ENCODE measurements at places on chromosomes 2 and 18.

GRCh38 chr2:20615068-20615465, 35.8 kb downstream of the HS1BP3 start:
- no peak for DNase-seq

DNA sequence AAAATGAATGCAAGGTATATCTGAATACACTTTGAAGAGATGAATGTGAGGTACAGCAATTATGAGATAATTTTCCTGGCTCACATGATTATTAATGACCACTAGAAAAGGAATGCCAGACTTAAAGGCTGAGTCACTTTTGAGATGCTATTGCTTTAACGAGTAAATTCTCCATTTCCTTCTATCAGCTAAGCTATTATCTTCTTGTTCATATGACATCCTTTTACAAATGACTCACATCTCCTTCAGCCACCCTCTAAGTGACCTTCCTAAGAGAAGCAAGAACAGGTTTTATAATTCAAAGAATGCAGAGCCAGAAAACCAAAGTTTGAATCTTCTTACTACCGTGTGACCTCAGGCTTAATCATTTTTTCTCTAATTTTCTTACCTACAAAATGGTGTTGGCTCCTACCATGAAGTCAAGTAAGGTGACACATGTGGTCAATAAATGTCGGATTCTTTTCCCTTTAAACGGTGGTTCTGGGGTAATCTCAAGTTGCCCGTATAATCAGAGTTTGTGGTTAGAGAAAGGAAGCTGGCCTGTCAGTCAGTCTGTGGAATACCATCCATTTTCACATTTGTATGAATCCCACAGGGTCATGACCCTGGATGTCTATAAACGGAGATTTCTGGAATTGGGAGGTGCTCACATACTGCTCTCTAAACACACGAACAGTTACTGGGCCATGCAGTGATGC, 184.0 kb upstream of the PID1 start:
- peak; percentile 68 for DNase-seq

GRCh38 chr18:4134700-4135099, 320.4 kb downstream of the DLGAP1 start:
- DNase-seq, result no peak

GRCh38 chr2:62296034-62296831, 100.3 kb downstream of the B3GNT2 start:
- no peak for DNase-seq

DNA sequence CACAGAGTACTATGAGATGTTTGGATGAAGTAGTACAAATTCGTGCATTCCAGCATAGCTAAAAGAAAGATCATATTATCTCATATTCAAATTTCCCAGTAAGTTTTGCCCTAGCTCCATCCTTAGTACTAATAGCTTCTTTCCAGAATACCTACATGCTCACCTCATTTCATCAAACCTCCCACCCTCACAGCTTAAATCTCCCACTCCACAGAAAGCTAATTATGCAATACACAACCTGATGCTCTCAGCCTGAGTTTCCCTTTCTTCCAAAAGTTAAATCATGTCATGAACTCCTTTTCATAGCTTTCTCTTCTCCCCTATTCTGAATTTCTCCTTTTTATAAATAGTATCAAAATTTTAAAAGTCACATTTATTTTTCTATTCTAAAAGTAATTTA, 34.6 kb downstream of the DNAH6 start:
- DNase-seq, result no peak

DNA sequence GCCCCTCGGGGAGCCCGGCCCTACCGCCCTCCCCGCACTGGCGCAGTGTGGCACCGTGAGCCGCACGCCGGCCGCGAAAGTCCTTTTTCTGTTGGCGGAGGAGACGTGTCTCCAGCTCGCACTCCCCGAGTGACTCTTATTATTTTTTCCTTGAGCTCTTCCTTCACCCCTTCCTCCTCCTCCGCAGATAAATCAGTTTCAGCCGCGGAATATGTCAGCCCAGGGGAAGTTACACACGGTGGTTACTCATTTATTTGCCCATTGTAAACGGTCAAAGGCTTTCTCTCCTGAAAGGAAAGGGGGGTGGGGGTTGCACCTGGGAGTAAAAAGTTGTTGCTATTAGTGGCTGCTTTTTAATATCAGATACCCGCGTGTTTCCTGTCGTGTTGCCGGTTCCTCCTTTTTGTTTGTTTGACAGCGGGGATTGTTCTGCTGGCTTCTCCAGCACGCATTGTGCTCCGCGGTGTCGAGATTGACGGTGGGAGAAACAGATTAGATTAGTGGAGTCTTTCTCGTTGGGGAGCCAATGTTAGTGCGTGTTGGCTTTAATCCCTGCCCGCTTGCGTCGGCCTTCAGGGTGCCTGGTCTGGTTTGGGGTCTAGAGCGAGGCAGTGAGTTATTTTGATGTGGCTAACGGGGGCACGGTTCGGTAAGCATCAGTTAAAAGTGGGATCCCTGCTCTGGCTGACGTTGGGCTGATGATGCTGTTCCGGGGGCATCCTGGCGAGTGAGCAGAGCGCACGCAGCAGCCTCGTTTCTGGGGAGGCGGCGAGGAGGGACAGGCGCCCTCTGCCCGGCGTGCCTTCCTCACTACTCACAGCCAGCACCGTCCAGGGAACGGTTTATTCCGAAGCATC, 1.6 kb downstream of the CRIM1 start:
- peak; percentile 83 for DNase-seq

DNA sequence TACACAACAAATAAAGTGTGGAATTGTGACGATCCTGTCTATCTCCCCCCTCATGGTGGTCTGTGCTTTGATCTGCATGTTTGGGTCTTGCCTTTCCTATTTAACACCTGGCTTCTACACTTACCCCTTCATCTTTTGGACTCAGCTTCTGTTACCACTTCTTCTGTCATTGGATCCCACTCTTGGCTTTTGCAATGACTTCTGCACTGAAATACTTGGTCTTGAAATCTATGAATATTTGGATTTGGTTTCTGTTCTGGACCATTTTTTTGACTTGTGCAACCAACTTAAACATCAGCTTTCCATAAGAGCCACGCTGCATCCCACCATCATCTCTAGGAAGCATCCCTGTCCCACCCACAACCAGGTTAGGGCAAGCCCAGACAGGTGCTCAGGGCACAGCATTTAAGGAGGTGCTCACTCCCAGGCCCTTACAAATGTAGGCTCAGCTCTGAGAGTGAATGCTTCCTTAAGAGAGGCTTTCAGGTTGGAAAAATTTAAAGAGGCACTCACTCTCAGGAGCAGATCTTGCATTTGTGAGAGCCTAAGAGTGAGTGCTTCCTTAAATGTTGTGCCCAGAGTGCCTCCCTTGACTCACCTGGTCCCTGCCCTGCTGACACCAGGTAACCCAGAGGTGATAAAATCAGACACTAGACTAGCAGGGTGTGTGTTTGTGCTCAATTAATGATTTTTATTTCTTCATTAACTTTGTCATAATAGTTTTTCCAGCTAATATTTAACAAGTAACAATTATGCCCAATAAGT, 124.5 kb upstream of the SH3BP4 start:
- no peak for DNase-seq

GRCh38 chr2:151175864-151176263, 85.8 kb downstream of the RBM43 start:
- no peak for DNase-seq

DNA sequence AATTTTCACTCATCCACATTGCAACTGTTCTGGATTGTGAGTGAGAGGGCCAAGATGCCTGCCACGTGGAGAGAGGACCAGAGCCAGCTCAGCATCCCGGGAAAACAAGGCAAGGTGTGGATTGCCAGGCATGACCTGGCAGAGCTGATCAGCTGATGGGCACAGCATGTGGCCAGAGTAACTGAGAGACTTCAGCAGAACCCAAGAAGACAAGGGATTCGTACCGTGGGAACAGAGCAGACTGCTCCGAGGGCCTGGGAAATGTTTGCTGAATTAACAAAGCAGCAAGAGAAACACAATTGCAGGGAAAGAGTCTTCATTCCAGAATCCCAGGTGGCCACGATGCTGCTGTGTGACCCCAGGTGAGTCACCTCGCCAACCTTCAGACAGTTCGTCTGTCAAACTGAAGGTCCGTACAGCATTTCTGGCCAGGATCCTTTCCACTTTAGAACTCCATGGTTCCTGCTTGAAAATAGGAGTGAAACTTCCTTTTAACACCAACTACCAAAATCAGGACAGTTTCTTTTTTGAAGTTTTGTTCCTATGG, 26.3 kb upstream of the POMC start:
- no peak for DNase-seq

DNA sequence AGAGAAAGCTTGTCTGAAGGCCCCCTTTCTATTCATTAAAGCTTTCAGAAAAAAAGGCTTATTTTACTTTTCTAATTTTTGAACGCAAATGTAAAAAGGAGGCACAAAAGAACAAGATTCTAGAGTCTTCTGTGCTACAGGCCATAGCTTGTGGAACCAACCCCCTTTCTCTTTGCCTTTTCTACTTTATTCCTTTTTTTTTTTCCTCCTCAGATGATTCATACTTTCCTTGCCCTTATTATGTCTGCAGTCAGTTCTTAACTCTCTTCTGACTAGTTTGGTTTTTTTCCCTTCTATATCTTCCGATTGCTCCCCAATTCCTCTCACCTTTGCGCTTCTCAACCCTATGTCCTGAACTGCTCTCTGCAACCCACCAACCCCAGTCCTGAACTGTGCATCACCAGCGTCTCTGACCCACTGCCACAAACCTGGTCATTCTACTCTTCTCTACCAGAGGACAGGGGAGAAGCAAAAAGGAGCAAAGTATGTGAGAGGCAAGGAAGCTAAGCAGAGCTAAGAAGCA, 56.9 kb upstream of the WIPF1 start:
- DNase-seq, result no peak

- no peak for DNase-seq
Observed at GRCh38 chr2:64244037-64244416, 99.8 kb upstream of the PELI1 start.

DNA sequence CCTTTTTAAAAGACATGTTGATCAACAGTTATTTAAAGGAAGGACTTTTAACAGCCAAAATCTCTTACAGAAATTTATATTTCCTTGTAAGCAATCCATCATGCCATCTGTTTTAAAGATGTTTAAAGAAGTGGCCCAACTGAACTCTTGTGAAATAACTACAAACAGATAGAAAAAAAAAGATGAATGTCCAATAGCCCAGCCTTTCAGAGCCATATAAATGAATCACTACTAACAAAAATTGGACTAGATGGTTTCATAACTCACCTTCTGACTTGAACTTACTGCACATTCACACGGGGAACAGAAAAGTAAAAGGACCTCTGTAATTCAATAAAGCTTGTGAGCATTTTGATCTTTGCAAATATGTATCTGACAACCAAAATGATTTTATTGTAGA, 319.0 kb upstream of the CHAC2 start:
- peak; percentile 17 for DNase-seq

DNA sequence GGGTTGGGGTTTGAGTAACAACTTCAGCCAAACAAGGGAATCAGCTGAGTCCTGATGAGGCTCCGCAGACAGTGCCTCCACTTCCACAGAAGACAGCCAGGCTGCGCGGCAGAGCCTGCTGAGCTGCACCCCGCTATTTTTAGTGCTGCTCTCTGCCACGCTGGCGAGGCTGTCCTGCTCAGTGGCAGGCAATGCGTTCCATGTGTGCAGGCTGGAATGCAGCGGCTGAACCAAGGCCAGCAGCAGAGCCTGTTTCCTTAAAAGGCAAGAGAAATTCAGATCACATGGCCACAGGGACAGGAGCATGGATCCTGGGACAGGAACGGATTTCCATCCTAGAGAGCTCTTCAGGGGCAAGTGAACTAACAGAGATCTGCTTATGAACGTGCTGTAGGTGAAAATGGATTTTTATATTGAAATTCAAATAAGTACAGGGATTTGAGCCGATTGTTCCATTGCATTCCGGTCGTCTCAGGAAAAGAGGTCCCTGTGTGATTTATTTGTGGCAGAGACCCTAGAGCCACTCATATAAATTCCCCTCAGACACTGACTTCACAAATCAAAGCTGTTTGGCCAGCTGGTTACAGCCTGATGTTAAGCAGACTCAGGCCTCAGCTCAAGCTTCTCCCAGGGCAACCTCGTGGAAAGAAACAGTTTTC, 98.7 kb downstream of the COL6A3 start:
- peak; percentile 98 for DNase-seq

DNA sequence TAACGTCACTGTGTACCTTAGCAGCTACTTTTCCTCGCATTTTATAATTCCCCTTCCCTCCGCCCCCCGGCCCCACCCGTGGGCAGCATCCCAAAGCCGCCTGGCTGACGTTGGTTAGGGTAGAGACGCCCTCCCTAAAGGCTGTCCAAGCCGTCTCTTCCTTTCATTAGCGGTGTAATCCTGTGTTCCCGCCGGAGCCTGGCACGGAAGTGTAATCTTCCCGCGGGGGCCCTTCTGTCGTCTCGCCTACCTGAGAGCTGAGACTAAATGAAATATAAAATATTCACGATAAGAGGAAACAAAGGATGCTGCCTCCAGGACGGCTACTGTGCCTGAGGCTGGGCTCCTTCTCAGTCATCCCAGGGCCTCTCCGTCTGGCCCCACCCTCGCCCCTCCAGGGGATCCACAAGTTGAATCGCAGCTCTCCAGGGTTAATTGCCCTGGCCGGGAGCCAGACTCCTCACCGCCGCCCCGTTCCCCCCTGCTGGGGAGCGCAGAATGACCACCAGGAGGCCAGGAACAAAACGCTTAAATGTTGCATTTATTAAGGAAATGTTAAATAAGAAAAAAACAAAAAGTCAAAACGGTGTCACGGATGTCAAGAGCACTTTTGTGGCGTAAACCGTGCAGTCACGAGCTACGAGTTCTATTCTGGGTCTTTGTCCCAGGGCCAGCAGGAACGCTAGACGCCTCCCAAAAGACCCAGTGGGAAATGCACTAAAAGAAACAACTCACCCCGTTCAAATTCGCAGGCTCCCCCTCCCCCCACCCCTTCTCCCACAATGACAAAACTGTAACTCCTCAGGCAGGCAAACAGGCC, 1.5 kb downstream of the RPRM start:
- no peak for DNase-seq

DNA sequence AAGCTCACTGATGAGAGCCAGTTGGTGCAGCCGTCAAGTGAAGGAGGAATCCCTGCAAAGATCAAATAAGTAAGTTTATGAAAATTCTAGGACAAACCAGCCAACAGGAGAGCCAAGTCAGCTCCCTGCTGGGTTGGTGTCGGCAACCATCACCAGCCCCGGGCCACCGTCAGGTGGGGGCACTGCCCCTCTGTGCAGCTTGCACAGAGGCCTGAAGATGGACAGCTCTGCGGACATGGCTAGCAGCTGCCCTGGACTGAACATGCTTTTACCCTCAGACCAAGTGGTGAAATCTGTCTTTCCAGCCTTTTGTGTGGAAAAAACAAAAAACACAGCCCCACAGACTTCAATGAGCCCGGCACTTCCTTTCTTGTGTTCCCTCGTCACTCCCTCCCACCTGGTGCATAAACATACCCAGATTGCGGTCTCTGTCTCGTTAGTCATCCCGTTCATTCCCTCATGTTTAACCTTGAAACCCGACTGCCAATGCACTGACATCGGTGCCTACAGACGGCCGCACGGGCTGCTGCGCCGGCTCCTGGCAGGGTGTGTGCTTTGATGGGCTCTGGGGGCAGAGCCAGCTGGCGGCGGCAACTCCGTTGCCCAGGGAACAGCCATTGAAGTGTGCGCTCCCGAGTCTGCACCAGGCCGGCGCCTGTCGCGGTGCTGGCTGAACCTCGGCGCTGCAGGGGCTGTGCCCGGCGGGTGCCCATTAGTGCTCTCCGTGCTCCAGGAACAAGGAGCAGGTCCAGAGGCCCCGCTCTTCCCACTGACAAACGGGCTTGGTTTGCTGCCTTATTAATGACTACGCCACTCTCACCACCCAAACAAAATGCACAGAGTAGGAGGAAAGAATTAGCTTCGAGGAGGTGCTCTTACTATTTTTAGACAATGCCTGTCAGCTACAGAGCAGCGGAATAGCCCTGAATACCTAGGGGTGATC, 95.3 kb downstream of the EIPR1 start:
- peak; percentile 18 for DNase-seq

- peak; percentile 95 for DNase-seq
Observed at GRCh38 chr2:88038263-88039105, 17.1 kb downstream of the KRCC1 start.

All from fibroblast of lung (primary cell).